ENCODE measurements at places on chromosomes 4 and X. TPM values are rescaled to one million over a fixed set of nuclear protein-coding genes. Genes with fewer than 3 reads are reported as not detected.

The CHST7 gene
- 2.9 TPM for total RNA-seq

The CENPC gene
- total RNA-seq = 6.6 TPM

The SORCS2 gene
- total RNA-seq = 0.36 TPM

The MAPK10 gene
- total RNA-seq = 6.5 TPM

The GAGE12G gene
- not detected for total RNA-seq

- H3K27me3 ChIP-seq = no peaks in the 10 kb centered on the region
- no peaks in the 10 kb centered on the region for H3K36me3 ChIP-seq
- no peak overlapping the region for H3K4me3 ChIP-seq
- DNase-seq = no peak
- H3K4me1 ChIP-seq = no peaks in the 10 kb centered on the region
Measured at GRCh38 chr4:174739576-174739975, 89.5 kb downstream of the GLRA3 start.

DNA sequence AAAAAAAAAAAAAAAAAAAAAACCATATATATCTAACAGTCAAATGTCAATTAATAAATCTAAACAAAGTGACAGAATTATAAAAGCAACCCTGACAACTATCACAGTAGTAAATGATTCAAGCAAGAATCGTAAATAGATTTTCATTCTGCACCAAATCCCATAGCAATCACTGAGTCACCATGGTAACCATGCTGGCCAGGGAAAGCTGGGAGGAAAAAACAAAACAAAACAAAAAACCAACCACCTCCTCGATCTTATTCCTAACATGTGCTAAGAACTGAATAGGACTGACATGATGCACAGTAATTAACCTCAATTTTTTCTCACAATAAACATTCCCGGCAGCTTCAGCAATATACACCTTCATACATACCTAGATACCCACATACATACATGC, 30.6 kb upstream of the RAB40A start:
- no peak for DNase-seq
- H3K27ac ChIP-seq = no peak overlapping the region
- H3K27me3 ChIP-seq = no peaks in the 10 kb centered on the region
- H3K36me3 ChIP-seq = no peaks in the 10 kb centered on the region
- no peak overlapping the region for H3K4me3 ChIP-seq

DNA sequence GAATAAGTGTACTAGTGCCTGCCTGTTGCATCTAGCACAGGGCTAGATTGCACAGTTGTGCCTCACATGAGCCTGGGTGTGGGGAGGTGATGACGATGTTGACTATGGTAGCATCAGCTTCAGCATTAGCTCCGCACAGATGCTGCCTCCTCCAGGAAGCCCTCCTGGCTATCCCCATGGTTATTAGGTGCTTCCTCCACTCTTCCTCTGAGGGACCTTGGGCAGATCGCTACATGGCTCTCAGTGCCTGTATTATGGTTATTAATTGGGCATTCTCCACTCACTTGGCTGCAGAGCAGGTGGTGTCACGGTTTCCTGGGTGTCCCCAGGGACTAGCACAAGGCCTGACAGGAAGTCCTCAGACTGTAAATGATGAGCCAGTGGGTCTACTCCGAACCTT, 325.6 kb downstream of the ARHGAP10 start:
- H3K27me3 ChIP-seq = no peaks in the 10 kb centered on the region
- no peak overlapping the region for H3K27ac ChIP-seq
- H3K4me3 ChIP-seq = no peak overlapping the region

- no peak overlapping the region for H3K27ac ChIP-seq
- no peak for DNase-seq
- H3K27me3 ChIP-seq = no peaks in the 10 kb centered on the region
- H3K4me1 ChIP-seq = peaks cover 10% of the 10 kb centered on the region
Measured at GRCh38 chrX:21934414-21934813, 6.1 kb upstream of the SMS start.

- DNase-seq = peak; percentile 87
- no peaks in the 10 kb centered on the region for H3K36me3 ChIP-seq
- H3K27ac ChIP-seq = peak overlapping the region; percentile 59
Measured at GRCh38 chr4:114087596-114088230, 108.3 kb upstream of the ARSJ start.

DNA sequence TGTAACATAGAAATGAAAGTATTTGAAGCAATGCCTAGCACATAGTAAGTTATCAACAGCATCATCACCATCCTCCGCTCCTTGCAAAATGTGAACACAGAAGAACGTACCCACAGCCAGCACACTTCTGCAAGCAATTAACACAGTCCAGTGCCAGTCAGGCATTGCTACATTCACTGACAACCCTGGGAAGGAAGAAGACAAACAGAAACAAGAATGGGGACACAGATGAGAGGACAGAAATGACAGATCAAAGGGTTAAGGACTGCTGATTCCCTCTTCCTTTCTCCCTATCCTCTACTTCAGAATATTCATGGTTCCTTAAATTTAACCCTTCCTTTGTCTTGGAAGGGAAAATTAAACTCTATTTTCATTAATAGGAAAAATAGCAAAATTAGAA, 53.1 kb downstream of the CHM start:
- no peak for DNase-seq
- no peak overlapping the region for H3K4me3 ChIP-seq
- H3K27me3 ChIP-seq = no peaks in the 10 kb centered on the region
- no peaks in the 10 kb centered on the region for H3K36me3 ChIP-seq
- peaks cover 6% of the 10 kb centered on the region for H3K4me1 ChIP-seq
- no peak overlapping the region for H3K27ac ChIP-seq

DNA sequence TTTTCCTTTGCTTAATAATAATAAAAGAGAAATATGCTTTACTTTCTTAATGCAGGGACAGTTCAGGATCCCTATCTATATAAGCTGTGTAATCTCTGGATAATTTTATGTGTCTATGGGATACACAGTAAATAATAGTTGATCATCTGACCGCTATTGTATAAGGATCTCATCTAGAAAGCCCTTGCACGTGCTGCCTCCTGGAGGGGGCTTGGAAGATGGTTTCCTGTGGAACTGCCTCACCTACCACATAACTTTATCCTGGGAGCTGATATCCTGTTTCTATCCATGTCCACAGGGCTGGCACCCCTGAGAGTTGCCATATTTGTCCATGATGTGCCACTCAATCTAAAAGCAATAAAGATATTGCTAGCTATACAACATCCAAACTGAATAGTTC, 139.3 kb upstream of the FRMPD4 start:
- H3K36me3 ChIP-seq = no peaks in the 10 kb centered on the region
- H3K4me3 ChIP-seq = no peak overlapping the region
- no peak for DNase-seq
- H3K27me3 ChIP-seq = no peaks in the 10 kb centered on the region

DNA sequence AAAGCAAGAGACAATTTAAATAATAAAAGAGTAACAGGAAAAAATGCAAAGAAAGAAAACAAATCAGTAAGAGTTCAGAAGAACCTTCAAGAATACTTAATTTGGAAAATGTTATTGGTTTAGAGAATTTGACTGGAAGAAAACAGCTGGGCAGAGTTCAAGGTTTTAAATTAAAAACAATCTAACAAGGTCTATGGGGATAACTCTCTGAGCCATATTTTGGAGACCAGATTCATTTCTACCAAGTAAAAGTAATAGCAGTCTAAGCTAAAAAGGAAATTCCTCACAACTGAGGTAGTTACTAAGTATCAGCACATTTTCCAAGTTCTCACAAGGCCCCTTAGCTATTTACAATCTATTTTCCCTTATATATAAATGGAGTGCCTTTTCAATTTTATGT, 82.4 kb upstream of the TFDP3 start:
- no peak overlapping the region for H3K27ac ChIP-seq
- H3K36me3 ChIP-seq = no peaks in the 10 kb centered on the region
- H3K4me3 ChIP-seq = no peak overlapping the region
- DNase-seq = no peak
- H3K4me1 ChIP-seq = no peaks in the 10 kb centered on the region
- H3K27me3 ChIP-seq = no peaks in the 10 kb centered on the region

DNA sequence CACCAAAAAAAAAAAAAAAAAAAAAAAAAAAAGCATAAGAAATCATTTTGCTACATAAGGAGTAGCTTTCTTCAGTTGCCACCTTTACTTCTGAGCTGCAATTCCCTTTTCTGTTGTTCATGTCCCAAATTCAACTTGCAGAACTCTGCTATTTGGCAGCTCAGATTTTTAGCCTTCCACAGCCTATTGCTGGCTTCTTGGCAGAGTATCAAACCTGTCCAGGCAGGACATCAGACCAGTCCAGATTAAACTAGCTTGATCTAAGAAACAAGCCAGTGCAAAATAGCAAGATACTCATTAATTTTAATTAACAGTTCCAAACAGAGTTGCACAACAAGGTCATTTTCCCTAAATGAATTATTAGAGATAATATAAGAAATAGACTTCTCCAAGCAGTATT, 123.6 kb upstream of the NR3C2 start:
- H3K4me3 ChIP-seq = no peak overlapping the region
- H3K36me3 ChIP-seq = no peaks in the 10 kb centered on the region
- no peak for DNase-seq
- H3K4me1 ChIP-seq = no peaks in the 10 kb centered on the region

DNA sequence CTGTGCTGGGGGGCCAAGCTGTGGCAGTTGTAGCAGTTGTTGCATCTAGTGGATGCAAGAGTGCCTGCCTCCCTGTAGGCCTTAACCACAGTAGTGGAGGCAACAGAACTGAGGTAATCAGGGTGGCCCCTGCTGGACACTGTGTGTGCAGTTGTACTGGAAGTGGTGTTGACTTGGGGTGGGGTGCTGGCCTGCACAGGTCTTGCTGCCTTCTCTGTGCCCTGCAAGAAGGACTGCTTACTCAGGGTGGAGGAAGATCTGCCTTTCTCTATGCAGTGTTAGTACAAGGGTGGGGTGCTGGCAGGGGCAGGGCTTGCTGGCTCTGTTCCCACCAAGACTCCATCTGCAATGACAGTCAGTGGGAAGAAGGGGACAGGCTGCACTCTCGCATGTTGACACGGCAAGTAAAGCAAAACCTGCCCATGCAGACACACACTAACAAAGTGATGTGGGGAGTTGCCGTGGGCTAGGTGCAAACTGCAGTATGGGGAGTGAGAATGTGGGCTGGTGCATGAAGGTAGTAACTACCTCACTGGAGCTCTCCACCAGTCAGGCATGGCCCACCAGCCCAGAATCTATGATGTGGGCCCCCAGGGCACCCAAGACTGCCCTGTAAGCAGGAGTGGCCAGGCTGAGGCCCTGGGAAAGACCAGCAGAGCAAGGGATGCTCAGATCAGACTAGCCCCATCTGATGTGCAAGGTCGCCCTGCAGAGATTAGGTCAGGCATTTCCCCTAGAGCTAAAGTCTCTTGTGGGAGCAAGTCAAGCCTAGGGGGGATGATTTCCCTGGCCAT, 594.9 kb downstream of the TECRL start:
- no peak for DNase-seq
- no peaks in the 10 kb centered on the region for H3K4me1 ChIP-seq
- H3K27ac ChIP-seq = no peak overlapping the region
- H3K36me3 ChIP-seq = no peaks in the 10 kb centered on the region
- no peak overlapping the region for H3K4me3 ChIP-seq
- no peaks in the 10 kb centered on the region for H3K27me3 ChIP-seq
